ENCODE measurements at places on chromosomes 1 and 21.

DNA sequence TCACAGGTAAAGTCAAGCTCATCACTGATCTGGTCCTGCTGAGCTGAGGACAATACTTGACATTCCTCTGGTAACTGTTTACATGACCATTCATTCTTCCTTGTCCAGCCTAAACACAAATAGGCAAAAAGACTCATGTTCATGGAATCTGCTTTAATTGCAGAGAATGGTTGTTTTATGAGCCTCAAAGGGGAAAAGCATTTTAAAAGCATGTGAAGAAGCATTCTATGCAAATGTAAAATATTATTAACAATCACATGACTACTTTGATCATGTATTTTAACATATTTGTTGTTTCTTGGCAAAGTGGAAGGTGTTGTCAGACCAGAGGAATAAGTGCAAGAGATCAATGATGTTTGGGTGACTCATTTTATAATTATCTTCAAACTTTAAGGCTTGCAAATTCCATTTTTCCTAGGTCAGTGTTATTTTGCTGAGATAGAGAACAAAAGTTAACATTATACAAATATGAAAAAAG, 133.7 kb downstream of the RUNX1 start:
- no peak for DNase-seq

GRCh38 chr1:97792655-97793054, 128.2 kb downstream of the DPYD start:
- DNase-seq: no peak

GRCh38 chr1:56570924-56571372, 8.4 kb downstream of the PLPP3 start:
- no peak for DNase-seq

DNA sequence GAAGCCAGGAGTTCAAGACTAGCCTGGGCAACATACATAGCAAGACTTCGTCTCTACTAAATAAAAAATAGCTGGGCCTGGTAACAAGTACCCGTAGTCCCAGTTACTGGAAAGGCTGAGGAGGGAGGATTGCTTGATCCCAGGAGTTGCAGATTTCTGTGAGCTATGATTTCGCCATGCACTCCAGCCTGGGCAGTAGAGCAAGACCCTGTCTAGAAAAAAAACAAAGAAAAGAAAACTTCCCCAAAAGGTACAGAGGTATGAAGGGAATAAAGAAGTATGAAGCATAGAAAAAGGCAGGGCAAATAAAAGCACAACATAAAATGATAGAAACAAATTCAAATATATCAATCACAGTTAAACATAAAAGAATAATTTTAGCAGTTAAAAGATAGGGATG, 28.7 kb downstream of the RPRD2 start:
- no peak for DNase-seq

DNA sequence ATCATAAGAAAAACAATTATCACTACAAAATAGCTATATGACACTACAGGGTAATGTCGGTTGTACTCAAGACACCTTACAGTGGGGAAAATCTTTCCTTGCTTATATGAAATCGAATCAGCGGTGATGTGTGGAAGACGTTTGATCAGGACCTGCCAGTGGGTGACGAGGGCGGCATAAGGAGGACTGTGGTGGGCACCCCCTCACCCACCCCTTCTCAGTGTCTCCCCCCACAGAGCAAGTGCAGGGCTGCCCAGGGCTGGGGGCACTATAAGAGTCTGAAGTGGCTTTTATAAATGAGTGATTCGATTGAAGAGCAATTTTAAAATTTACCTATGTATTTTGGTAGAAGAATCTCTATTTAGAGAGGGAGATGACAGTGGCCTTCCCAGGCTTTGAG, 35.8 kb downstream of the CRYAA start:
- DNase-seq: no peak

DNA sequence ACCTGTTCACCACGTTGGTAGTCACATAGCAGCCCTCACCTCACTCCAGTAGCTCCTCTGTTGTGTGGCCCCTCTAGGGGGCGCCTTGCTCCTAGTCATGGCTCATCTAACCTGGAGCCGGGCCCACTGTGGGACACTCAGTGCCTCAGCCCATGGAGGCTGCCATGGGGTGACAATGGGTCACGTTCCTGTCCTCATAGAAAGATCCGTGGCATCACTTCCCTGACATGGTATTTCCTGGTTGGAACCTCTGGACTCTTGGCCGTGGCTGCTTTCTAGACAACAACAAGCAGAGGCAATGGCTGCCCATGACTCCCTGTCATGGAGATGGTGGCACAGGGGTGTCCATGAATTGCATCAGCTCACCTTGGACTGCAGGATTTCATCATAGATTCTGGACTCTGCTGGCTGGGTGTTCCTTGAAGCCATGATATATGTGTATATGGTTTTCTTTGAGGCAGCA, 27.5 kb upstream of the SLAMF6 start:
- peak; percentile 44 for DNase-seq

DNA sequence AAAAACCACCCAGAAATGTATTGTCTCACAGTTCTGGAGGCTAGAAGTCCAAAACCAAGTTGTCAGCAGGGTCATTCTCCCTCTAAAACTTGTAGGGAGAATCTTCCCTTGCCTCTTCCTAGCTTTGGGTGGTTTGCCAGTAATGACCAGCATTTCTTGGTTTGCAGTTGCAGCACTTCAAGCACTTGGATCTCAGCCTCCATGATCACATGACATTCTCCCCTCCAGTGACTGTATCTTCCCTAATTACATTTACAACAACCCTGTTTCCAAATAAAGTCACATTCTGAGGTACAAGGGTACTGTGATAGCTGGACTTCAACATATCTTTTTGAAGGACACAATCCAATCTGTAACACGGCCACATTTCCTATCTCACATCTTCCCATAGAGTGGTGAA, 37.2 kb downstream of the EVI5 start:
- no peak for DNase-seq

DNA sequence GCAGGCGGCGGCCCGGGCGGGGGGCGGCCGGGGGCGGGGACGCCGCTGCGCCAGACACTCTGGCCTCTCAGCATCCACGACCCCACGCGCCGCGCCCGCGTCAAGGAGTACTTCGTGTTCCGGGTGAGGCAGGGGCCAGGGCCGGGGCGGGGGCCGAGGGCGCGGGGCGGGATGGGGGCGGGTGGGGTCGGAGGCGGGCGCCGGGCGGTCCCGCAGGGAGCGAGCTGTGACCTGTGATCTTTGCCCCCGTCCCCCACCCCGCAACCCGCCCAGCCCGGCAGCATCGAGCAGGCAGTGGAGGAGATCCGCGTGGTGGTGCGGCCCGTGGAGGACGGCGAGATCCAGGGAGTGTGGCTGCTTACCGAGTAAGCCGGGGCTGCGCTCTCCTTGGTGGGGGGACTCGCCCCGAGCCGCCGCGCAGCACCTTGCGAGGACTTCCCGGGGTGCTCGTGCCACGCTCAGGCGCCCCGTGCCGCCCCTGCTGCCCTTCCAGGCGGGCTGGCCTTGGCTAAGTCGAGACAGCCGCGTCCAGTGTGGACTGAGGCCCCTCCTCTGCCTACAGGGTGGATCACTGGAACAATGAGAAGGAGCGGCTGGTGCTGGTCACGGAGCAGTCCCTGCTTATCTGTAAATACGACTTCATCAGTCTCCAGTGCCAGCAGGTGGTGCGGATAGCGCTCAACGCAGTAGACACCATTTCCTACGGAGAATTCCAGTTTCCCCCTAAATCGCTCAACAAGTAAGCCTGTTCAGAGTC, 514 bp downstream of the TPRG1L start:
- DNase-seq: peak; percentile 37

- no peak for DNase-seq
Measured at GRCh38 chr1:117586747-117587498, 18.9 kb upstream of the TENT5C start.

DNA sequence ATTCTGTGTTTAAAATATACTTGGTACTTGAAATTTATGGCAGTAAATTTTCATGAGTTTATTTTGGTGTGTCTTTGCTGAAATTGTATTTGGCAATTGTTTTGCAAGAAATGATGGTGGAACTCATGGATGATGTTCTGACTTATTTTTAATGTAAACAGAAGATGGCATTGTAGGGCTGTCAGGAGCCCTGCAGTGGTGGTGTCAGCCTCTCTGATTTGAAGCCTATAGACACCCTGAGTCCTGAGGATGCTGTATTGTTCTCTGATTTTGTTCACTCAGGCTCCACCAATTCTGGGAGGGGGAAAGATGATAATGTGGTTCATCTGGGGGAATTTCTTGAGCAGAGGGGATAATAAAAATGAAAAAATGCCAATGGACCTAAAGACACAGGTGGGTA, 79.8 kb downstream of the LHX8 start:
- DNase-seq: no peak

DNA sequence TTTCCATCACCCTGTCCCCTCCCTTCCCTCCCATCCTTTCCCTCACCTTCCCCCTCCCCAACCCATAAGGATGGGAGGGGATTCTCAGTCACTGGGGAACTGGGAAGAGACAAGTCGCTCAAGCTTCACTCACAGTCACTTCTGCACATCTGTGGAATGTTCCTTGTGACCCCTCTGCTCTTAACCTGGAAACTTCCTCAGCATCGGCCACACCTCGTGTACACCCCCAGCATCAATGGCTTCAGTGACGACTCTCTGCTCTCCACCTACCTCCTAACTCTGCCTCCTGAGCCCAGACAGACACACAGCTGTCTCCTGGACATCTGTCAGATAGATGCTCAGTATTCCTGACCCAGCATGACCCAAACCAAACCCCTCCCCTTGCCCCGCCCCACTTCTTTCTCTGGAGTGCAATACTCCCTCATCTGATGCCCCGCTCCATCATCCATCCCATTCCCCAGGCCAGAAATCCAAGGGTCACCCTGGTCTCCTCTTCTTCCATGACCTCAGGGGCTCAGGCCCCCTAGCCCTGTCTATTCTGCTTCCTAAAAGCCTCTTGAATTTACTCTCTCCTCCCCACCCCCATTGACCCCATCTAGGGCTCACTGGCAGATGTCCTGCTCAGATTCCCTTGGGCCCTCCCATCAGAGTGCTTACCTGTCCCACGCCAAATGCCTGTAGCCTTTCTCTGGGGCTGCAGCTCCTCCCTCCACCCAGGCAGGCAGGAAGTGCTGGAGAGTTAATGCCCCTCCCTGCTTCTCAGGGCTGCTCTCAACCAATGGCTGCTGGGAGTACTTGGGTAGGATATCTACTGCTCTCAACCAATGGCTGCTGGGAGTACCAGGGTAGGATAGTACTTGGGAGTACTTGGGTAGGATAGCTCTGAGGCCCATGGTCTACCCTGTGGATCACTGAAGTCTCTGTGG, 83.1 kb upstream of the CSF3R start:
- no peak for DNase-seq

DNA sequence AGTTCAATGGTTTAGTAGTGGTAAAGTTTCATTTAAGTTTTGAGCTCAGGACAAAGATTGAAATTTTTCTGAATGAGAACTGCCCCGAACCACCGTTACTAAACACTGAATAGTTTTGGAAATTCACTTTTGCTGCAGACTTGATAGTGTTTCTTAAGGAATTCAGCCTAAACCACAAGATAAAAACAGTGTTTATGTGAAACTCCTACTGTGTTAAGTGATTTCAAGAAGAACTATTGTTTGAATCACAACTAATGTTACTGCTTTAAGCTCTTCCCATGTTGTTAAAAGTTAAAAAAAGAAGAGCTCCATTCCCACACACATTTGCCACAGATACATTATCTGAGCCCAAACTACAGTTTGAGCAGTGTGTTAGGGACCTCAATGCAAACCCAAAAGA, 159.2 kb downstream of the DYRK1A start:
- DNase-seq: no peak

DNA sequence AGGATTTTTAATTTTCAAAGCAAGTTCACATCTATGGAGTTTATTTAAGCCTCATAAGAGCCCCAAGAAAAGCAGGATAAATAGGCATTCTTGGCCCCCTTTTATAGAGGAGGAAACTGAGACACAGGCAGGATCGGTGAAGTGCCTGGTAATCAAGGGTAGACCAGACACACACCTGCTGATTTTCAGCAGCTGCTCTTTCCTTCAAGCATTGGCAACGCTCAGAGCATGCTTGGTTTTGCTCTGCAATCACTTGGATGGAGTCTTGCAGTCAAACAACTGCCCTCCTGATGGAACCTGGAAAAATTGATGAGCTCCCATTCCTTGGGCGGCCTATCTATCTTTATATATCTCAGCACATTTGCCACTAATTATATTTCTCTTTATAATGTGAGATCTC, 478.9 kb upstream of the CAMK1G start:
- no peak for DNase-seq

- no peak for DNase-seq
Measured at GRCh38 chr1:83000286-83000685, 998.6 kb downstream of the TTLL7 start.

DNA sequence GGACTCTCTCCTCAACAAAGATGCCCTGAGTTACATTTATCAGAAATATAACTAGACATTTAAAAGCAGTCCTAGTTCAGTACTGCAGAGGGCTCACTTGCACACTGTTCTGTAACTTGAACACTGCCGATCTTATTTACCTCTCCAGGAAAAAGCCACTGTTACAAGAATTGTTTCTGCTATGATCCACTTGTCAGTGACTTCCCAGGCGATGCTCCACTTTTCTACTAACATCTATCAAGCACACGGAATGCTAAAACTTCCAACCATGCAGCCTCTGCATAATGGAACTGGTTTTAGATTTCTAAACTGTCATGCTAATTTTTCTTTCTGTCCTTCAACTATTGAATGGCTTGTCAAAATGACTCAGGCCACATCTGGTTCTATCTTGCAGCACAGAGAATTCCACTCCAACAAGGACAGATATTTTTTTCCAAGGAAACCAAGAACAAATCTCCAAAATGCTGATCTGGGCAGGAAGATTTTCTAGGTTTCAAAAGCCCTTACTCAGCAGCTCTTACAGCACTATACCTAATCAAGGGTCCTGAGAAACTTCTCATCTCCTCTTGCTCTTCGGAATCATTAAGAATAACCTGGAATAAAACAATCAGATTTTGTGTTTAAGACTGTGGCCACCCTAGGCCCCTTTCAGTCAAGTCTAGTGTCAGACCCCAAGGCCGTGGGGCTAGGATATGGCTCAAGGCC, 9.9 kb downstream of the SEC16B start:
- DNase-seq: no peak

- DNase-seq: no peak
Measured at GRCh38 chr1:79122521-79122920, 116.0 kb upstream of the ADGRL4 start.

DNA sequence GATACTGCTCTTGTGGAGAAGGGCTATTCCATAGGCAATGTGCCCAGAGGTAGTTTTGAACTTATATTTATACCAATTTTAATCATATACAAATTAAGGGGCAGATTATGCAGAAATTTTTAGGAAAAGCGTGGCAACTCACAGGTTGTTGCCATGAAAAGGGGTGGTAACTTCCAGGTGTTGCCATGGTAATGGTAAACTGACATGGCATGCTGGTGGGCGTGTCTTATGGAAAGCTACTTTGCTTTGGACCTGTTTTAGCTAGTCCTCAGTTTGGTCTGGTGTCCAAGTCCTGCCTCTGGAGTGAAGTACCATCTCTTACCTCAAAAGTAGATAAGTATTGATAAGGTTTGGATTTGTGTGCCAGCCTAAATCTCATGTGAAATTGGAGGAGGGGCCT, 7.9 kb upstream of the IL23R start:
- no peak for DNase-seq

GRCh38 chr1:230938924-230939368, 39.7 kb downstream of the TTC13 start:
- no peak for DNase-seq

GRCh38 chr1:169456029-169456428, 28.8 kb upstream of the CCDC181 start:
- DNase-seq: no peak

- DNase-seq: no peak
Measured at GRCh38 chr1:150604226-150604588, 24.8 kb upstream of the MCL1 start.

- no peak for DNase-seq
Measured at GRCh38 chr1:9714257-9714718, 62.8 kb downstream of the PIK3CD start.

- DNase-seq: no peak
Measured at GRCh38 chr1:244339776-244340175, 111.9 kb downstream of the ADSS2 start.

Data from left ventricle myocardium superior (tissue), 1 donor.